ENCODE measurements at places on chromosomes 2 and 18.
A peak's percentile ranks its signal among the peaks of the same experiment; 100 is the strongest.

- DNase-seq = no peak
These were observed 80.0 kb upstream of the WDSUB1 start for GRCh38 chr2:159366538-159366937.

GRCh38 chr2:101622210-101623030, 75.1 kb upstream of the MAP4K4 start:
- DNase-seq = no peak

DNA sequence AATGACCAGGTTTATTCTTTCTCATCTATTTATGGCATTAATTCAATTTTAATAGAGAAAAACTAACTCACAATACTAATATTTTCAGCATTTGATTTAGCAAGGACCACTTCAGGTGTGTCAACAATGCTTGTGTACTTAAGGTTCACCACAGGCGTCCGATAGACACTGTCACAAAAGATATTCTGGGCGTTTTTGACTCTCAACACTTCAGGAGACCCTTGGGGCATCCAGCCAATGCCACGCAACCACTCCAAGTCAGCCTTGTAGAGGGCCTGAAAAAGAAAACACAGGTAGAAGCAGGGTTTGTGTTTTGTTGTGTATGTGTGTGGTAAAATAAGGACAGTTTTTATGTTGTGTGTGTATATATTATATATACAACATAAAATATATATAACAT, 158.2 kb downstream of the NEB start:
- DNase-seq = no peak

DNA sequence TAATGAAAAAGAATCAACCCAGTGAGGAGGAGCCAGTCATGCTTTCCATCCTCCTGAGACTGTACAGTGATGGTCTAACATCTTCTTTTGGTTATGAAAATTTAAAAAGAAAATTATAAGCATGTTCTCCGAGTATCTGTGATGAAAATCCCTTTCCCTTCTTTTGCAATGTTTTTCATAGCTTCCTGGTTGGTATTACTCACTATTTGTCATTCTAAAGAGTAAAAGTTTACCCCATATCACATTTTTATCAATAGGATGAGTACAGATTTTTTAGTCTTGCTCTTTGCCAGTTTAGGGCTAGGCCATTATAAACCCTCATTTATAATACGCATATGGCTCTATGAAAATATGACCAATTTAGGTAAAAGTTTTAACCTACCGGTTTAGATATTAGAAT, 564.1 kb downstream of the SUCLG1 start:
- DNase-seq = no peak

- DNase-seq = peak; percentile 59
These were observed 361.7 kb downstream of the ANAPC1 start for GRCh38 chr2:111522231-111522768.

DNA sequence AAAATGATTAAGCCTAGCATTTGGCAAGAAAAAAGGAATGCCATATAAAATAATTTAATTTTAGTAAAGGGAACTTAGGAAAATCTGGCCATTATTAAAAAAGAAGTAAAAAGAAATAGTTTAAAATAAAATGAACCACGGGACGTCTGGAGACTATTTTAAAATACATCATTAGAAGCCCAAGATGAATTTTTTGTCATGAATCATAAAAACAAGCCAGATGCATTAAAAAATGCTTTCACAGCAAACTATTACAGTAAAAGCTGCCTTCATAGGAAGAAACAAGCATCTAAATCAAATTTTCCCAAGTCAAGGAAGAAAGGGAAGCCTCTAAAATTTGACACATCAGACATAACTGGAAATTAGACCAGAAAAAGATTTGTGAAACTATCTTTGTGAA, 33.0 kb downstream of the COL5A2 start:
- no peak for DNase-seq

All from GM03348 (cell line).